ENCODE measurements at places on chromosomes 11 and 22.

- no peaks in the 10 kb centered on the region for H3K27me3 ChIP-seq
- peaks cover 6% of the 10 kb centered on the region for H3K36me3 ChIP-seq
- peaks cover 31% of the 10 kb centered on the region for H3K4me1 ChIP-seq
- DNase-seq, result no peak
These were observed 2.2 kb downstream of the PHLDB1 start for GRCh38 chr11:118609380-118610224.

GRCh38 chr11:10931761-10932670, 74.2 kb upstream of the ZBED5 start:
- DNase-seq, result no peak
- peaks cover 14% of the 10 kb centered on the region for H3K4me1 ChIP-seq
- H3K27me3 ChIP-seq, result peaks cover 63% of the 10 kb centered on the region
- H3K36me3 ChIP-seq, result peaks cover 1% of the 10 kb centered on the region
- no peak overlapping the region for H3K27ac ChIP-seq
- peak overlapping the region; percentile 77 for H3K4me3 ChIP-seq

DNA sequence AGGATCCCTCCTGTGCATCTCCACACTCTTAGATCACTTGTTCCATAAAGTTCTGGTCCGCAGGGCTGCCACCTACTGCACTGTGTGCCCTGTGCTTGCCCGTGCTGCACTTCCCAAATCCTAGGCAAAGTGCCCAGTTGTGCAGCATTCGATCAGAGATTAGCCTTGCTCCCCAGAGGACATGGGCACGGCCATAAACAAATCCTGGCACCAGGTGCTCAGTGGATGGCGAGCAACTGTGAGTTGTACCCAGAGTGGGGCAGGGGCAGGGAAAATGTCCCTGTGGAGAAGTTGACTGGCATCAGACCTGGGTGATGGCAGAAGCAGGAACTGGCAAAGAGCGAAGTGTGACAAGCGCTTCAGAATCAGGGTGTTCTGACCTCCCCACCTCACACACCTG, 4.7 kb downstream of the FADS2 start:
- no peak for DNase-seq
- H3K4me3 ChIP-seq, result no peak overlapping the region
- H3K36me3 ChIP-seq, result peaks cover 1% of the 10 kb centered on the region
- peaks cover 21% of the 10 kb centered on the region for H3K27me3 ChIP-seq
- H3K27ac ChIP-seq, result no peak overlapping the region

DNA sequence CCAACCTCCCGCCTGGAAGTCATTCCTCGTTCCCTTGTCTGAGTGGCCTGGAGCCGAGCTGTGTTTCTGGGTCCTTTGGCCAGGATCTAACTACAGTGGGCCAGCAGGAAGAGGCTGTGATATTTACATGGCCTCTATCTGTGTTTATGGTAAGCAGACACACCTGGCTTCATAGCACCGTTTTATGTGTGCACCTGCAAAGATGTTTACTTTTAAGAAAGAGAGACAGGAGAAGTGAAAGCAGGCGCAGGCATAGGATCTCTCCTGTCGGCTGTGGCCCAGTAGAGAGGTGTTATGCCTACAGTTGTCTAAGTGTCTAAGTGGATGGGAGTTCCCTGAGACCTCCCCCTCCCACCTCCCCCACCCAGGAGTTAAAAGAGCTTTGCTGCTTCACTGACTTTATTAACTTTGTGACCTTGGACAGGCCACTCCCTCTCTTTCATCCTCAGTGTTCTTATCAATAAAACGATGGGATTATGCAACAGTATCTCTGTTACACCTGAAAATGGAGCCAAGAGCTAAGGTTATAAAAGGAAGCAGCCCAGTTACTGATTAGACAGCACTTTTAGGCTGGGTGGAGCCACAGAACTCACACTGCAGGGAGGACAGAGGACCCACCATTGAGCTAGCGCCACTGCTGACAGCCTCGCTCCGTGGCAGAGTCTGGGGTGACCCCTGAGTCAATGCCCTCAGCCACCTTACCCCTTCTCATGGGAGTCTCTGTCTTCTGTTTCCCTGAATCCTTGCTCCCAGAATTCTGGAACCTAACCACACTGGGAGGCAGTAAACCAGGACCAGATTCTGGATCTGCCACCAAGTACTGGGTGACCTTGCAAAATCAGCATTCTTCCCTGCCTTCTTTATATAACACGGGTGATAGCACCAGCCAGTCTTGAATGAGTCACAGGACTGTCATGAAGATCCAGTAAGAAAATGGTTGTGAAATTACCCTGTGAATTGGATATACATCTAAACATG, 22.0 kb downstream of the ST14 start:
- no peaks in the 10 kb centered on the region for H3K4me1 ChIP-seq
- H3K4me3 ChIP-seq, result no peak overlapping the region
- H3K27ac ChIP-seq, result no peak overlapping the region
- no peak for DNase-seq
- no peaks in the 10 kb centered on the region for H3K36me3 ChIP-seq

- H3K27me3 ChIP-seq, result no peaks in the 10 kb centered on the region
- H3K36me3 ChIP-seq, result no peaks in the 10 kb centered on the region
- no peaks in the 10 kb centered on the region for H3K4me1 ChIP-seq
- H3K4me3 ChIP-seq, result no peak overlapping the region
- H3K27ac ChIP-seq, result no peak overlapping the region
These were observed 452.3 kb downstream of the RAB38 start for GRCh38 chr11:87722756-87723565.

DNA sequence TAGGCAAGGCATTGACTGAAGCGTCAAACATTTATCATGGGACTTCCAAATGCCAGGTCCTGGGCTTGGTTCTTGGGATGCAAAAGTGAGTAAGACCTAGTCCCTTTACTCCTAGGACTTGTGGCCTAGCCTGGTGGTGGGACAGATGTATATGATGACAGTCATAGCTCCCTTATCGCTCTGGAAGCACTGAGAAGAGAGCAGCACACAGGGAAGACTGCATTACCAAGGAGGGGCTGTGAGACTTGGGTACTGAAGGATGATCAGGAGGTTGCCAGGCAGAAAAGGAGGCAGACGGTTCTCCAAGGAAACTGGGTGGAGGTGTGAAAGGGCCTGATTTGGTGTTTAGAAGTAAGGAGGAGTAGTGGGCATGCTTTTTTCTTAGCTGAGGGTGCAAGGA, 32.5 kb downstream of the MICAL2 start:
- peaks cover 44% of the 10 kb centered on the region for H3K4me1 ChIP-seq
- no peaks in the 10 kb centered on the region for H3K27me3 ChIP-seq
- H3K27ac ChIP-seq, result peak overlapping the region; percentile 27
- no peak for DNase-seq
- H3K36me3 ChIP-seq, result no peaks in the 10 kb centered on the region

- no peak for DNase-seq
- H3K27me3 ChIP-seq, result no peaks in the 10 kb centered on the region
- H3K4me1 ChIP-seq, result peaks cover 16% of the 10 kb centered on the region
- no peak overlapping the region for H3K4me3 ChIP-seq
- peaks cover 7% of the 10 kb centered on the region for H3K36me3 ChIP-seq
These were observed 14.7 kb upstream of the ARHGAP8 start for GRCh38 chr22:44737406-44738346.

DNA sequence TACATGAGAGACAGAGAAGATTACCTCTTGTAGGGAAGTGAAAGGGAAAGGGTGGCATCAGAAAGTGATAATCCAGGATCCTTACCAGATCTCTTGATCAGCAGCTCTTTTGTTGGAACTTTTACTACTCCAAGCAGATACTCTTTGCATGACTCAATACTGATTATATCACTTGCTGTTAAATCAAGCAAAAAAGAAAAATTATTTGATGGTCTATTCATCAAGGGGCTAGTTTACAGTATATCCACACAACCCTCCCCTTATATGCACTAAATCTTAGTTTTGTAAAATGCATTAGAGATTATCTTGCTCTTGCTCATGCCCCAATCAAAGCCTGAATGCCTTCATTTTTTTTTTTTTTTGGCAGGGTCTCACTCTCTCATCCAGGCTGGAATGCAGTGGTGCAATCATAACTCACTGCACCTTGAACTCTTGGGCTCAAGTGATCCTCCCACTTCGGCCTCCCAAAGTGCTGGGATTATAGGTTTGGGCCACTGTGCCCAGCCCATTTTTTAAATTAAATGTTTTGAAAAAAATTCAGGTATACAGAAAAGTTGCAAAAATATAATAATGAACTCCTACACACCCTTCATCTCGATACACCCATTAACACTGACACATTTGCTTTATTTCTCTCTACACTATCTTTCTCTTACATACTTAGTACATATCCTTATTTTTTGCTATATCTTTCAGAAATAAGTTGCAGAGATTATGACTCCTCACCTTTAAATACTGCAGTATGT, 76.1 kb upstream of the UCP3 start:
- no peak overlapping the region for H3K27ac ChIP-seq
- no peaks in the 10 kb centered on the region for H3K27me3 ChIP-seq
- no peaks in the 10 kb centered on the region for H3K4me1 ChIP-seq
- no peak for DNase-seq
- no peak overlapping the region for H3K4me3 ChIP-seq

- peaks cover 26% of the 10 kb centered on the region for H3K27me3 ChIP-seq
- H3K4me3 ChIP-seq, result no peak overlapping the region
- no peak for DNase-seq
These were observed 66.2 kb downstream of the CADM1 start for GRCh38 chr11:115437902-115438575.

DNA sequence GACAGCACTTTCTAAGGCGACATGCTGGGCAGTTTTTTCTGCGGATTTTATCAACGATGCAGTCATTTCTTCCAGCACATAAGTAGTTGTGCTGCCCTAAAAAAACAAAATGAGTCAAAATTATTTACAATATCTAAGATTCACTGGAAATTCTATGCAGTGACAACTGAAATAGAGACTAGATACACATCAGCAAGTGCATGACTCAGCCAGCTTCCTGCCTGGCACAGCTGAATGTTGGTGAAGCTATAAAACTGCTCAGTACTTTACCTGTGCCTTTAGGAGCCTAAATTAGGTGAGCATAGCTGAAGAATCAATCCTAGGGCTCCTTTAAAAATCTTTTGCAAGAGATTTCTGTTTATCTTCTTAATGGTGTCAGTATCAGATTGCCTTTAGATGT, 37.8 kb downstream of the PGR start:
- DNase-seq, result no peak
- no peaks in the 10 kb centered on the region for H3K36me3 ChIP-seq
- no peaks in the 10 kb centered on the region for H3K27me3 ChIP-seq
- H3K4me3 ChIP-seq, result no peak overlapping the region
- no peak overlapping the region for H3K27ac ChIP-seq

DNA sequence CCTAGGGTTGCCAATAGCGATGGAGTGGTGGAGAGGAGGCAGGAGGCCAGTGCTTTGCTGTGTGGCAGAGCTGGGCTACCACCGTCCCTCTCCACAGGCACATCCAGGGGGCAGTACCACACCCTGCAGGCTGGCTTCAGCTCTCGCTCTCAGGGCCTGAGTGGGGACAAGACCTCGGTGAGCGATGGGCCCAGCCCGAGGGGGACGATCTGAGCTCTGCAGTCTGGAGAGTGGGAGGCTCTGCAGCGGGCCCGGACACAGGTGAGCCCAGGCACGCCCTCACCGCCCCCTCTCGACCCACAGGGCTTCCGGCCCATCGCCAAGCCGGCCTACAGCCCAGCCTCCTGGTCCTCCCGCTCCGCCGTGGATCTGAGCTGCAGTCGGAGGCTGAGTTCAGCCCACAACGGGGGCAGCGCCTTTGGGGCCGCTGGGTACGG, 2.5 kb downstream of the PKP3 start:
- H3K27me3 ChIP-seq, result no peaks in the 10 kb centered on the region
- no peak for DNase-seq
- H3K36me3 ChIP-seq, result peaks cover 2% of the 10 kb centered on the region
- H3K4me3 ChIP-seq, result peak overlapping the region; percentile 47

GRCh38 chr11:96474263-96474662, 84.5 kb downstream of the JRKL start:
- no peaks in the 10 kb centered on the region for H3K4me1 ChIP-seq
- H3K4me3 ChIP-seq, result no peak overlapping the region
- H3K36me3 ChIP-seq, result peaks cover 2% of the 10 kb centered on the region
- DNase-seq, result no peak

- H3K4me1 ChIP-seq, result no peaks in the 10 kb centered on the region
- no peak for DNase-seq
- H3K4me3 ChIP-seq, result no peak overlapping the region
- no peaks in the 10 kb centered on the region for H3K27me3 ChIP-seq
- no peaks in the 10 kb centered on the region for H3K36me3 ChIP-seq
These were observed 114.5 kb upstream of the MTNR1B start for GRCh38 chr11:92854952-92855351.

GRCh38 chr22:37627545-37627944, 11.9 kb upstream of the SH3BP1 start:
- peak; percentile 48 for DNase-seq
- peak overlapping the region; percentile 70 for H3K4me3 ChIP-seq
- peaks cover 60% of the 10 kb centered on the region for H3K4me1 ChIP-seq
- no peaks in the 10 kb centered on the region for H3K27me3 ChIP-seq

- no peak for DNase-seq
- H3K4me3 ChIP-seq, result no peak overlapping the region
- H3K27me3 ChIP-seq, result peaks cover 61% of the 10 kb centered on the region
- no peaks in the 10 kb centered on the region for H3K4me1 ChIP-seq
These were observed 509.8 kb downstream of the BUD13 start for GRCh38 chr11:116263019-116263418.

- no peak overlapping the region for H3K4me3 ChIP-seq
- H3K36me3 ChIP-seq, result no peaks in the 10 kb centered on the region
- peak overlapping the region; percentile 36 for H3K27ac ChIP-seq
- no peaks in the 10 kb centered on the region for H3K27me3 ChIP-seq
These were observed 6.3 kb upstream of the CYP2R1 start for GRCh38 chr11:14898355-14898754.

- peaks cover under 1% of the 10 kb centered on the region for H3K4me1 ChIP-seq
- peaks cover 3% of the 10 kb centered on the region for H3K36me3 ChIP-seq
- H3K27ac ChIP-seq, result no peak overlapping the region
- peaks cover 22% of the 10 kb centered on the region for H3K27me3 ChIP-seq
- no peak for DNase-seq
These were observed 21.1 kb downstream of the KCTD17 start for GRCh38 chr22:37072673-37073072.

DNA sequence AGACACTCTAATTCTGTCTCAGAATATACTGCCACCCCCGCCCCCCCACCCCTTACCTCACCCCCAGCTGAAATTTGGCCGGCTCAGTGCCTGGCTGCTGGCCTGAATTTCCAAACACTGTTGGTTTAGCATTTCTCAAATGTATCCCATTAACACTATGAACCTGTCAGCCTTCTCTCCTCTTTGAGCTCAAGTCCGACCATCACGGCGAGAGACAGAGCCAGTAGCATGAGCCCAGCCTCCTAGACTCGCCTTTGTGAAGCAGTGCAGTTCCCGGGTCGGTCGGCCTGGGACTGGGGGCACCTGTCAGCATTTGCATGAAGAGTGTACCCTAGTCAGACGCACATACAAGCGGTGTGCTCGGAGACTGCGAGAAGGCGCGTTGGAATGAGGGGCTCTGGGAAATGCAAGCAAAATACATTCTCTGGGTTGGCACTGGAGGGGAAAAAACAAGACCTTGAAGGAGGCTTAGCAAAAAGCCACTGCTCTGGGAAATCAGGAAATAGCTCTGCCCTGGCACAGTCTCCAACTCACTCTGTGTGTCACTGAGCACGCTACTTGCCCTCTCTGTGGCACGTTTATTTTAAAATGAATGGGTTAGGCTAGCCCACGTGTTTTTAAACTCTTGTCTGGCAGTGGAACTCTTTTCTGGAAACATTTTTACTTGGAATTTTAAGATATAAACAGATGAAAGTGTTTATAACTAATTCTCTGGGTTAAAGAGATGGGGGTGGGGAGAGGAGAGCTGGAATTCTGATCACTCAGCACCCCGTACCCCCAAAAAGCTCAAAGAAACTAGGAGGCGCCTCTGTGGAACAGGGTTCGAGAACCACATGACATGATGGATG, 108.3 kb downstream of the TIMP3 start:
- no peaks in the 10 kb centered on the region for H3K4me1 ChIP-seq
- no peaks in the 10 kb centered on the region for H3K36me3 ChIP-seq
- no peak overlapping the region for H3K4me3 ChIP-seq
- peaks cover 12% of the 10 kb centered on the region for H3K27me3 ChIP-seq
- no peak for DNase-seq
